Frontal cortex (tissue), 4 donors: ENCODE measurements at places on chromosomes 2 and 18.

- DNase-seq: no peak
Measured at GRCh38 chr2:232485348-232485756, 2.3 kb downstream of the ECEL1 start.

DNA sequence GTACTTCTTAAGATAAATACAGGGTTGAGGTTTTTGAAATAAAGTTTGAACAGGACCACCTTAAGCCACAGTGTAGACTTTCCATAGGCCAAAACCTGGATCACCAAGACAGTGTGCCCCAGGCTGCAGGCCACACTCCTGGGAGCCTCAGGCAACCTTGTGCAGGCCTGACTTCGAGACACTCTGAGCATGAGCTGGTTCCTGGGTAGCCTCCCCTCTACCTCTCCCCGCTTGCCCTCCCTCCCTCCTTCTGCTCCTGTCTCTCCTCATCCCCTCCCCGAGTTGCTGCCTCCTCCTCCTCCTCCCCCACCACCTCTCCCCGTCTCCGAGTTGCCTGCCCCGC is 10.6 kb upstream of the PROC start:
- no peak for DNase-seq

DNA sequence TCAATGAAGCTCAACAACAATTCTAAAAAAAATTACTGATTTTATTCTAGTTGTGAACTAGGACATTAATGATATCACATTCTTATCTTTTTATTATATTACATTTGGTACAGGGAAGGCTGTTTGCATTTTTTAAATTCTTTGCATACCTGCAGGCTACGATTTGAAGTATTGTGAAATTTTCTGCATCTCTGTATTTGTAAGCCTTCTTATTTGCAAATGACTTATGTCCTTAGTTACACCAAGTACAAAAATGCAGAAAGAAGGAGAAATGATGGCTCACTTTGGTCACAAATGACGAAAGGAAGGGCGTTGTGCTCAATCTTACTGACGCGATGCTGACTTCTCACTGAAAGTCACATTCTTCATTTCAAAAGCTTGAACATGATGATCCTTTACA is 227.5 kb upstream of the SOX11 start:
- DNase-seq: no peak

- no peak for DNase-seq
Measured at GRCh38 chr2:215850380-215850779, 163.0 kb downstream of the MREG start.

- no peak for DNase-seq
Measured at GRCh38 chr2:180505203-180505602, 475.2 kb upstream of the UBE2E3 start.

- peak; percentile 76 for DNase-seq
Measured at GRCh38 chr2:25215948-25216679, 47.7 kb upstream of the POMC start.

- no peak for DNase-seq
Measured at GRCh38 chr2:23204685-23205242, 180.2 kb upstream of the KLHL29 start.

DNA sequence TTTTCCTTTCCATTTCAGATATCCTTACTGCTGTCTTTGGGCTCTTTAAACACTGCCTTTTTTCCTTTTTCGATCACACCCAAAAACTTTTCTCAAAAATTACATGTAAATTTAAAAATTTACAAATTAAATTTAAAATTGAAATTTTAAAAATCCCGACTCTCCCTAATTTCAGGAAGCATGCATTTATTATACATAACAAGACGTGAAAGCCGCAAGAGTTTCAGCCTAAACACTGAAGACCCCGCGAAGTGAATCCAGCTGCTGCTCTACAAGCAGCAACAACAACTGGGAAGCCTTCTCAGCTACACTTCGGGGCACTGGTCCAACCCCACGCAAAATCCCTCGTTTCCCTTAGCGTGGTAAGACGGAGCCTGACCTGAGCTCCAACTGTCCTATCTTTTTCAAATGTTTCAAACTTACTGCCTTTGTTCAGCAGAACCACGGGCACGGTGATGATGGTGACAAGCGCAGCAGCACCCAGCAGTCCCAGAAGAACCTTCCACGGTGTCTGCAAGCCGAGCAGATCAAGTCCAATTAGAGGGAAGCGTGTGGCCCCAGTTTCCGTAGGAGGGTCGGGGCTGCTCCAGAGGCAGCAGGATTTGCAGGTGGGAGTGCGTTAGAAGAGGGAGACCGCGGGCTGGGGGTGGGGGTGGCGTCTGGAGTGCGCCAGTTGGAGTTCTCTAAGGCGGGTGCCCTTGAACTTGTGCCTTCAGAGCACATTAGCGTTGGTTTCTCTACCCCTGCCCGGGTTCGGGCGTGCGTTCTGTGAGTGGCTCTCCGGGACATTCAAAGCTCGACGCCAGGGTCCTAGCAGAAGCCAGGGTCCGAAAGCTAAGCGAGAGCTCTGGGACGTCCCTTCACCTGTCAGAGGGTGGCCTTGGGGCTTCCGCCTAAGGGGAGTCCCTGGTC is 783 bp downstream of the DPP4 start:
- DNase-seq: no peak

- DNase-seq: no peak
Measured at GRCh38 chr18:5195656-5196055, 1.4 kb downstream of the AKAIN1 start.

DNA sequence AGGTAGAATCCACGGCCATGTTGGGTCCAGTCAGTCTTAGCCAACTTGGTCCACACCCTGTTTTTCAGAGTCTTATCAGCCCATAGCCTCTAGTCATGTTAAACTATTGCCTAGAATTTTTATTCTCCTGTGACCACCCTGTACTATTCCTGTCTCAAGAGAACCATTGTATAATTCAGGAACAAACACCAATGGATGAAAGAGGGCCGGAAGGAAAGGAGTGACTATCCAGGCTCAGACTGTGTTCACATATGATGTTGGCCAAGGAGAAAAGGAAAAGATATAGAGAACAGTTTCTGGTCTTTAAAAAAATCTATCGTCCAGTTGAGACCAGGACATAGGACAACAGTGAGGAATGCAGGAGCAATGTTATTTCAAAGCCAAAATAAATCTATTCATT is 82.9 kb upstream of the SETBP1 start:
- DNase-seq: no peak

- no peak for DNase-seq
Measured at GRCh38 chr18:70994116-70994515, 705.3 kb downstream of the SOCS6 start.

DNA sequence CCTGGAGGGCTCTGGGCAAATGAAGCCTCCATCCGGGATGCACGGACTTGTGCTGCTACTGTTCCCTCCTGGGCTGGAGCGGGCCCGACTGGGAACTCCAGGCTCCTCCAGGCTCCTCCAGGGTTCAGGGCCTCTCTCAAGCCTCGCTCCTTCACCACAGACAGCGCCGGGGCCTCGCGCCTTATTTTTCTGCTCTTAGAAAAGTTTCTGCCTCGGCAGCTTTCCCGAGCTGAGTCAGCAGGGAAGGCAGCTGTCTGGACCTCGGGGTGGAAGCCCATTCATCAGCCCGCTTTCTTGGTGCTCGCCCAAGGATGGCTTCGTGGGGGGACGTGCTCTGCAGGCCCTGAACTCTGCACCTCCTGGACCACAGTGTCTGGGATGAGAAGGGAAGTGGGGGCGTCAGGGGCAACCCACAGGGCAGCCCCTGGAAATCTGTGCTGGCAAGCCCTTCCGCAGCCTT is 12.9 kb upstream of the TEX51 start:
- no peak for DNase-seq

DNA sequence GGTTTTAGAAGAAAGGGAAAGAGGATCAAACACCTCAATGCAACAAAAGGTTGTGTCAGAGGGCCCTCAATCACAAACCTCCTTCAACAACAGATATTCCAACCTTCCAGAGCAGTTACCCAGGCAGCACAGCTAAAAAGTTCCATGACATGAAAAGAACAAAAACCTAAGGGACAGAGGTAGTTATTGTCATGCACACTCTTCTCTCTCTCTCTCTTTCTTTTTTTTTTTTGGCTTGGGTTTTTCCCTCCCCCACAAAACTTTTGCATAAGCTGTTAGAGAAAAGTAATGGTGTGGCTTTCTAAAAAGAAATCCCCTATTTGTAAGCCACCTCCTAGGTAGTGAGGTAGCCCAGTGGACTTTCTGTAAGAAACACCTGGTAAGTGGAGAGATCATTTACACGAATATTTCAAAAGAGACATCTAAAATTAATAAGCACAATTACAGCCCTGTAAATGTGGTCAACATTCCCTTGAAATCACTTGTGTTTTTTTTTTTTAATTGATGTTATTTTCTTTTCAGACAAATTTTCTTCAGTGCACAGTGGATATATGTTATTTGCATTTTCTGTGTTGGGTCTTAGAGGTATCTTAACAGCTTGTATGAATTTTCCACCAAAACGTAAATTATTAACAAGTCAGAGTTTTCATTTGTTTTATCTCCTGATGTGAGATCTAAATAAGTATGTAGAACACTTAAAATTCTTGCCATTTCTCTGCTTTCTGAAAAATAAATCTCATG is 48.4 kb downstream of the ZEB2 start:
- no peak for DNase-seq

DNA sequence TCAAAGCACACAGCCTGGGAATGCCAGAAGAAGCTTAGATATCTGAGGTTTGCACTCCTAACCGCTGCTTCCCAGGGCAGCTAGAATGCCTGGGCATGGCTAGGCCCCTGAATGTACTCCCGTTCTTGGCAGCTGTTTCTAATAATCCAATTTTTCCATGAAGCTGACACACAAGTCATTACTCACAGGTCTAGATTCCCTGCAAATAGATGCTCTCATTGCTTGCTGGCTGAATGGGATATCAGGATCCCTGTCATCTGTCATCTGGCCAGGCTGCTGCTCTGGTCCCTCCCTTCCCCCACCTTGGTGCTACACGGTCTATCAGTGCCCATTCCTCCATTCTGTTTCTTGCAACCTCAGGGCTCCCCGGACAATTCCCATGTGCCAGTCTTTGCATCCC is 40.7 kb upstream of the TEX51 start:
- no peak for DNase-seq

DNA sequence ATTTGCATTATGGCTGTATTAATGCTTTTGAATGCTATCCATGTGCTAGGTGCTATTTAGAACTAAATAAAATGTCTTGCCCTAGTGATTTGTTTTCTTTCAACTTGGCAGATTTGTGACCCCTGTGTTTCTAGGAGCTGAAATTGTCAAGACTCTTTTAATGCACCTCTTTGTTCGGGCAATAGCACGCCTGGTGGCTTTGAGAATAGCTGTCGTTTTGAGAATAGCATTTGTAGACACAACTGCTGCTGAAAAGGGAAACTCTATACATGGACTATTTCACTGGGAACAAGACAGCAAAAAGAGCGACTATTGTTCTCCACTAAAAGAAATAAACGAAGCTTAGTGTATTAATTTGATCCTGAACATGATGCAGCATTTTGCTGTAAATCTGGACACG is 352.1 kb upstream of the ZNF521 start:
- DNase-seq: no peak

GRCh38 chr2:173296235-173296634 is 58.4 kb upstream of the CDCA7 start:
- no peak for DNase-seq

DNA sequence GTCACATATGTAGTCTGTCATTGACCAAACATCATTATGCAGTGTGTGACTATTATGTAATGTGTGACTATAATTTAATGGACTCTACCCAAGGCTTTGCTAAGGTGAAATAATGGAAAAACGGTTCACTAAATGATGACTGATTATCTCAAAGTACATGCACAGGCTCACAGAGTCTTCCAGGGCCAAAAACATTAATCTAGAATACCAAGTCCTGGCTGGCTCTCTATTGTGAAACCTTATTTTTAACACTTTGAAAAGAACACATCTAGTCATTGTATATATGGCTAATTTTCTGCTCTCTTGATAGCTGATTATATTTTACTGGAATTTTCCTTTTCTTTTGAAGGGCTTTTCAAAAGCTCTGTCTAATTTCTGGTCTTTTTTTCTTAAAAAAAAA is 102.9 kb upstream of the THUMPD2 start:
- no peak for DNase-seq

DNA sequence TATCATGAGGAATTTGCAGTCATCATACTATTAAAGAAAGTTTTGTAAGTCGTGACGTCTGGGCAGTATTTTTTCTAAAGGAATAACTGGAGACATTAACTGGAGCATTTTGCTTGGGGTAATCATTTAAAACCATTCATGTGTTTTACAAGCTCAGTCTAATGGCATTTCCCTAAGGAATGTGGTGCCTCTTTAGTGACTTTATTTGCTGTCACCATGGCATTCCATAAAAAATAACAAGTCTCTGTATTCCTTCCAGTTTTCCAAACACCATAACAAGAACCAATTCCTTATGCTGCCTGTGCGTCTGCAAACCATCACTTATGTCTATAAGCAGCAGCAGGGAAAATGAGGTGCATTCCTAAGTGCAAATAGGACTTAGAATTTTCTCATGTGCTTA is 82.8 kb downstream of the EPB41L3 start:
- no peak for DNase-seq

GRCh38 chr2:218508299-218508698 is 59.9 kb downstream of the USP37 start:
- DNase-seq: no peak

DNA sequence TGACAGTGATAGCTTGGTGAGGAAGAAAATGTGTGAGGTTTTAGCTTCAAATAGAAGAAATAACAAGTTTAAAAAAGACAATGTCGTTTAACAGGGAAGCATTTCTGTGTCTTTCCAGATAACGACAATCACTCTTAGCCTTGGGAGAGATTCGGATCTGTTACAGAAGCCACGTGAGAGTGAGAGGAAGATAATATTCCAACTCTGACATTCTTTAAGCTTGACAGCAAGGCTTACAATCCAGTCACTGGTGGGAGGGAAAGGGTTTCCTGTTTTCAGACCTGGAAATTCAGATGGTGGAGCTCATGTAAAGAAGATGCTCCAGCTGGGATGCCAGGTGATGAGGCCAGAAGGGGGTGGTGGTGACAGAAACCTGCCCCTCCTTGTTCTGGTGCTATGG is 30.8 kb downstream of the FBXO48 start:
- no peak for DNase-seq

DNA sequence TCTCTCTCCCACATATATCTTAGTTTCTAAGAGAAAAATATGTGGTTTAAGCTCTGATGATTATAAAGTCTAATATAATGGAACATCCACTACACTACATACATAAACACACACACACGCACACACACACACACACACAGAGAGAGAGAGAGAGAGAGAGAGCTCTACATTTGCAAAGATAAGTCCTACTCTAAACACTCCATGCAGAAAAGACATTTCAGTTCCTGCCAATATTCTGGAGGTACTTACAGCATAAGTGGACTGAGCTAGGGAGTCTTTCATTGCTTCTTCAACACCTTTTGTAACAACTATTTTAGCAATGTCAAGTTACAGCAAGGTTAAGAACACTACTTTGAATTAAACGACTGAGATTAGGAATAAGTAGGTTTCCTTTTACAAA is 80.1 kb downstream of the FIGN start:
- no peak for DNase-seq

- DNase-seq: no peak
Measured at GRCh38 chr2:54672590-54673456, 50.6 kb upstream of the EML6 start.
